ENCODE measurements at places on chromosomes 4 and X.

DNA sequence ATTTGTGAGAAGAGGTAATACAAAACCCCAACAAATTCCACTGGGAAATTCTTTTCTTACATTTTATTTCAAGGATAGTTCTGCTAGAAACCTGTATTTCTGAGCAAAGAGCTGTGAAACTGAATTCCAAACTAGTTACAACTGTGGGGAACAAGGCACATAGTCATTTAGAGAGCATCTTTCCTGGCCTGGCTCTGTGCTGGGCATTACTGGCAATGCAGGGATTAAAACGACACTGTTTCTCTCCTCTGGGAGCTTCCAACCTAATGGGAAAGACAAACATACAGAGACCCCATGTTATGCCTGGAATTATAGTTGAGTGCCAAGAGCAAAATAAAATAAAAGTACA, 36.5 kb downstream of the SUPT20HL1 start:
- no peak for DNase-seq

DNA sequence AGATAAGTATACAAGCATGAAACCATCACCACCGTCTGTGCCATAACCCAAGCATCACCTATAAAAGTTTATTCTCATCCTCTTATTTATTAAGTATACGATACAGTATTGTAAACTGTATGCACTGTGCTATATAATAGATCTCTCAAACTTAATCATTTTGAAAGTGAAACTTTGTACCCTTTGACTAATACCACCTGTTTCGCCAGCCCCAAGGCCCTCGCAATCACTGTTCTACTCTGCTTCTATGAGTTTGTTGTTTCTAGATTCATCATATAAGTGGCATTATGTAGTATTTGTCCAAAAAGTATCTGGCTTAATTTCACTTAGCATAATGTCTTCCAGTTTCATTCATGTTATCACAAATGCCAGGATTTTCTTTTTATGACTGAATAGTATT, 72.1 kb upstream of the DOCK11 start:
- no peak for DNase-seq

DNA sequence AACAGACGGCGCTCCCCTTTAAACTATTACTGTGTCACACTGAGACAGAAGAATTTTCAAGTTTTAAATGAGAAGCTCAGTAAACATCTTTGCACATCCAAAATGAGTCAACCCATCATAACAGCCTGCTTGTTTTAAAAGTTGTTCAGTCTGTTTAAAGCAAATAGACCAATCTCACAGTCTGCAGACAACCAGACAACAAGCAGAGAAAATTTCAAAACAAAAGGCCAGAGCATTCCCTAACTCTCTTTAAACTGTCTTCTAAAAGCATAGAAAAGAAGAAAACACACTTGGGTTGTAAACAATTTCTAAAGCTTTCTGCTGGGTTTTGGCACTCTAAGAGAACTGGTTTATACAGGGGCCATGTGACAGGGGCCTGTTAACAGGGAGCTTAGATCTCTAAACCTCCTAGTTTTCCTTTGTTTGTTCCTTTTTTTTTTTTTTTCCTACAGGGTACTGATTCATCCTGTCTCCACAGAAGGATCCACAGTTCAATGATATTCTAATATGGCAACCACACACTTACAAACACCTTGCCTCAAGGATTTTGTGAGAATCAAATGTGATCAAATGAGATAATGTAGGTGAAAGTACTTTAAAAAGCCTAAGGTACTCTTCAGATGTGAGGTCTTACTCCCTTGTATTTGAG, 100.8 kb upstream of the MAML3 start:
- DNase-seq = no peak

GRCh38 chr4:183770906-183771305, 111.8 kb downstream of the TRAPPC11 start:
- DNase-seq = no peak

- DNase-seq = peak; percentile 28
Observed at GRCh38 chr4:57270346-57270745, 160.2 kb upstream of the IGFBP7 start.

GRCh38 chrX:108159028-108159670, 67.6 kb downstream of the ATG4A start:
- no peak for DNase-seq

GRCh38 chrX:15976396-15976795, 121.8 kb upstream of the AP1S2 start:
- no peak for DNase-seq

DNA sequence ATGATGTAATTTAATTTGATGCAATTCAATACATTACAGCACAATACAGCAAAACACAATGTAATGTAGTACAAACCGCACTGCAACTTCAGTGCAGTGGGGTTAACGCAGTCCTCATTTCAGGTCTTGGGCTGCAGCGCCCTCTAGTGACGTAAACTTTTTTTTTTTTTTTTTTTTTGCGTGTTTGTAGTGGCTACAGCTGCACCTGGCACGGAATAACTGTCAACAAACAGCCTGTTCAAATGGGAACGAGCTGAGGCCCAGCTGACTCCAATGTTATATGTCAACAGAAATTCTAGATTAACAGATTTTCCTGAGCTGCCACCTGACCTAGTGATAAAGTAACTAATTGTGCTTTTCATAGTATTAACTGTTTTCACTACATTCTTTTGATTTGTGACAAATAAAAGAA, 33.5 kb upstream of the RASSF6 start:
- peak; percentile 11 for DNase-seq

- peak; percentile 19 for DNase-seq
Observed at GRCh38 chrX:107894038-107894437, 68.4 kb downstream of the MID2 start.

- DNase-seq = no peak
Observed at GRCh38 chr4:180650273-180650672, 1592.9 kb upstream of the TENM3 start.

DNA sequence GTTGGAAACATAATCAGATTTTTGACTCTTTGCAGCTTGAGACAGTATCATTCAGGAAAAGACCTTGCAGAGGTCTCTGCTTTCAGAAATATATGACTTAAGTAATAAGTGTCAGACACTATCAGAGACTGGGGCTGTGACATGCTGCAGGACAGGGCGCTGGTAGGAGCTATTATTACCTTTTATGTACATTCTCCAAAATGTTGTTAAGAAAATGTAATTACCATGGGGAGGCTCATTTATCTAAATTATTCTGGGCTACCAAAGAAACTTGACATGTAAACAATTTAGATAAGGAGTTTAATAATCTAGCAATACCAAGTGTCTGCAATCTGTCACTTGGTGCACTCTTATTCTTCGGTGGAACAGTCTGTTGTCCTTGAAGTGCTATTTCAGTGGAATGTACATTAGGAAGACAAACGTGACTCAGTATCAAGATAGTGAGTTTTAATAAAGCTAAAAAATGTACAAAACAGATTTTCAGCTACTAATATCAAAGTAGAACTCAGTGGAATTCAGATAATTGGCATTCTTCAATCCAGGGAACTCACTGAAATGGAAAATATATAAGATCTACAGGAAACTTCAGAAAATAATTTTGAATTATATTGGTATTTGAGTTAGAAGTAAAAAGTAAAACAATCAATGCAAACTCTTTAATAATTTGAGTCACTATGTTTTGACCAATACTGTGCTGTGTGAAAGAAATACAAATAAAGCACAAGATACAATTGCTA, 214.5 kb downstream of the KCNIP4 start:
- DNase-seq = no peak

DNA sequence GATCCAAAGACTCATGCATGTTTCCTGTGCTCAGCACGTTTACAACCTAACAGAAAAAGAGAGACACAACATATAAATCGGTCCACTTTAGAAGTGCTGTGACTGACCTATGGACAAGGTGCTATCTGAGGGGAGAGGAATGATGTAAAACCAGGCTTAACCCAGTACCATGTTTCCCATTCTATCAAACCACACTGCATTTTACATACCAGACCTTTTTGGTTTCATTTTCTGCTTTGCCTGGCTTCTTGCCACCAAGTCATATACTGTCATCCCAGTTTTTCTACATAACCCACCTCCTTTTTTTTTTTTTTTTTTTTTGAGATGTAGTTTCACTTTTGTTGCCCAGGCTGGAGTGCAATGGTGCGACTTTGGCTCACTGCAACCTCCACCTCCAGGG, 82.2 kb downstream of the KLF8 start:
- DNase-seq = no peak
